ENCODE measurements at places on chromosomes 13 and 19.

DNA sequence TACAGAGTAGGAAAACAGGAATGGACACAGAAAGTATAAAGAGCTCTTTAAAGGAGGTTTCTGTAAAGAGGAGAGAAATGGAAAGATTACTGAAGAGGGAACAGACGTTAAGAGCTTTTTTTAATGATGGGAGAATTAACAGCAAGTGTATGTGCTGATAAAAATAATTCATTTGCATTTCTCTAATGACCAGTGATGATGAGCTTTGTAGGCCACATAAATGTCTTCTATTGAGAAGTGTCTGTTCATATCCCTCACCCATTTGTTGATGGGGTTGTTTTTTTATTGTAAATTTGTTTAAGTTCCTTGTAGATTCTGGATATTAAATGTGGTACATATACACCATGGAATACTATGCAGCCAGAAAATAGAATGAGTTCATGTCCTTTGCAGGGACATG is 40.0 kb downstream of the MYO16 start:
- no peak for DNase-seq

DNA sequence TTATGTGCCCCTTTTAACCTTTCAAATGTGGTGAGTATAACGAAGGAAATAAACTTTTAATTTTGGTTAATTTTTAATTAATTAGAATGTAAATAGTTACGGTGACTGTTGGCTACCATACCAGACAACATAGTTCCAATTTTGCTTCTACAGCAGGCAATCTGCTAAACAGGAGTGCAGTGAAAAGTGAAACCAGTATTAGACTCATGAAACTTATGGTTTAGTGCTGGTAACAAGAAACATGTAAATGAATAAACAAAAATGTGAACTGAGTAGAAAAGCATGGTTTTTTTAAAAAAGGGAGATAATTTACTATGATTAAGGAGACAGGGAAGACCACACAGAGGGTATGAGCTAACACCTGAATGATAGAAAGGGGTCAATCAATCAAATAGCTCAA is 478.4 kb downstream of the PCDH9 start:
- DNase-seq: no peak

GRCh38 chr13:26406791-26407190 is 150.7 kb upstream of the WASF3 start:
- no peak for DNase-seq

DNA sequence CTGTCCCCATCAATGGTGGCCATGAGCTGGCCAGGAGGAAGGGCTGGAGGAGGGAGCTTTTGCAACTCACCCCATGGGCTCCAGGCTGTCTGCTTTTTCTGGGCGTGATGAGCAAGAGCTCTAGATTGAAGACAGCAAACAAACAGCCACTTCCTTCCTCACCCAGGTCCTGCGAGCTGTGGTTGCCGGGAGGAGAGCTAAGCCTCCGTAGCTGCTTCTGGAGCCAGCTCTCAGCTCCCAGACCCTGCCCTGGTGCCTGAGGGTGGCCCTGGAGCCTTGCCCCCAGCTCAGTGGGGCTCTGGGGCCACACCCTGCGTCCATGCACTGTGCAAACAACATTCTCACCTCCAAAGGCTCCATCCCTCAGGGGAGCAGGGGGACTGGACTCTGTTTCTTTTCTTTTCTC is 6.2 kb downstream of the MYO1F start:
- DNase-seq: peak; percentile 72

- DNase-seq: peak; percentile 21
Observed at GRCh38 chr19:3801412-3802096, 15.4 kb upstream of the MATK start.

- no peak for DNase-seq
Observed at GRCh38 chr13:75986818-75987217, 350.7 kb downstream of the LMO7 start.

- peak; percentile 17 for DNase-seq
Observed at GRCh38 chr13:80399340-80400163, 58.6 kb upstream of the SPRY2 start.

DNA sequence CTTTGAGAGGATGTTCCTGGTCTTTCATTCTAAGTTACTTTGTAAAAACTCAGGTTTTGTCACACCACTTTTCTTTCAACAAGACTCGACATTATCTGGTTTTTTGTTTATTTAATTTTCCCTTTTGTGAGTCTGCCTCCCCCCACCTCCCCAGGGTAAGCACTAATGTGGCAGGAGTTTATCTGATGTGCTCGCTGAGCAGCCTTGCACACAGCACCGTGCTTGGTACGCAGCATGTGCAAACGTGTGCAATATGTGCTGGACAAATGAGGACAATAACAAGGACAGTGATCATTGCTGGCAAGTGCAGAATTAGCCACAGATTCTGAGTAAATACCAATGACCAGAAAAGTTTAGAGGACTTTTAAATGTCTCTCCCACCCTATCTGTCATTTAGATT is 391.4 kb downstream of the IRS2 start:
- DNase-seq: no peak

DNA sequence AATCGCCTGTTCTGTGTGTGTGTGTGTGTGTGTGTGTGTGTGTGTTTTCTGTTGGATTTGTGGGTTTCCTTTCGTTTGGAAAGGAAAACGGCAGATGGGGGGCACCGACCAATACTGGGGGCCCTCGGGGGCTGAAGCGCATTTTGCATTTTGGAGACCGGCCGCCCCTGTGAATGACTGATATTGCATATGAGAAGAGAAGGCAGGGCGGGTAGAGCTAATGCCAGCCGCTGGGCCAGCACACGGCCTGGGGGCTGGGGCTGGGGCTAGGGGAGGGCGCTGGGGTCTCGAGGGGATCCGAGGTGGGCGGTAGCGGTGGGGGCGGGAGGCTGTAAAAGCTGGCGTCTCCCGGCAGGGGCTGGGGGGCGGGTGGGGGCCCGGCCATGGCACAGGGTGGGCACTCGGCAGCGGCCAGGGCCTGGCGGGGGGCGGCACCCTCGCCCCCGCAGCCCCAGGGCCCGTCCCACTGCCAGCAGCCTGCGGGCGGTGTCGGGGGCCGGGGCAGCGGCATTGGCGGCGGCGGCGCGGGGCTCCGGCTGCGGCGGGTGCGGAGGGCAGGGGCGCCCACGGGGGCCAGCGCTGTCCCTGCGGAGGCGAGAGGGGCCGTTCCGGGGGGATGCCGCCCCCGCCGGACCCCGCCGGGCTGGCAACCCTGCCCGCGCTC is 11.2 kb downstream of the ANO8 start:
- DNase-seq: no peak

DNA sequence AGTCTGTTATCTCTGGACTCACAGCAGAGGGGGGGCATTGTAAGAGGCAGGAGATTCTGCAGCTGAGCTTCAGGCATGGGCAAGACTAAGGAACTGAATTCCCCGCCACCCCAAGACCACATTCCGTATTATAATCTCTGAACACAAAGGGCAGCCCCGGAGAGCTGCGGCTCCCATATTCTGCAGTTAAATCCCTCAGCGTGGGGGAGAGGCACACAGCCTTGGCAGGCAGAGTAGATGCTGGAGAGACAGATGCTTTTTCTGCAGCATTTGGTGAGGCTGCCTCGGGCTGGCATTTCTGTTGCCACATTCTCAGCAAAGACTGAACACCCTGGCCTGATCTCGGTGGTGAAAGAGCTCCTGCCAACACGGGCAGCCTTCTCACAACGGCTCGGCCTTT is 12.9 kb downstream of the CHAF1A start:
- DNase-seq: no peak

DNA sequence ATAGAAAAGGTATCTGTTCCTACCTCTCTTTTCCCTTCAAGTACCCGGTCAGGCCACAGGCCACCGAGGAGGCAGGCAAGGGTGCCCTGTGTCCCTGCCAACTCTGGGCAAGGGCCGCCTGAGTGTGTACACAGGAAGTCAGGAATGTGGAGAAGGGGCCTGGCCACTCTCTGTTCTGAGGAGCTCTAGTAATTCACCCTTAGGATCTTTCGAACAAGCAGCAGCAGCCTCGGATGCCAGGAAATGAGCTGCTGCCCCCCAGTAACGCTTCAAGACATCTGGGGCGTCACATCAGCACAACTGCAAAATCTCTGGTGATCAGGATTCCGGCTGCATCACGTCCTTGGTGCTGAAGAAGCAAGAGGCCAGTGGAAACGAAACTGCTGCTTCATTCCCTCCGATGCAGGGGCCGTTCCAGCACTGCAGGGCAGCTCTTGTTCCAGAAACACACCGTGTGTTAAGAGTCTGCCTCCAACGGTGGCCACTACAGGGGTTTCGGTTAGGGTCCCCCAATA is 2.0 kb downstream of the RAB20 start:
- no peak for DNase-seq
